ENCODE measurements at places on chromosomes 16 and 17.
A peak's percentile ranks its signal among the peaks of the same experiment; 100 is the strongest.

DNA sequence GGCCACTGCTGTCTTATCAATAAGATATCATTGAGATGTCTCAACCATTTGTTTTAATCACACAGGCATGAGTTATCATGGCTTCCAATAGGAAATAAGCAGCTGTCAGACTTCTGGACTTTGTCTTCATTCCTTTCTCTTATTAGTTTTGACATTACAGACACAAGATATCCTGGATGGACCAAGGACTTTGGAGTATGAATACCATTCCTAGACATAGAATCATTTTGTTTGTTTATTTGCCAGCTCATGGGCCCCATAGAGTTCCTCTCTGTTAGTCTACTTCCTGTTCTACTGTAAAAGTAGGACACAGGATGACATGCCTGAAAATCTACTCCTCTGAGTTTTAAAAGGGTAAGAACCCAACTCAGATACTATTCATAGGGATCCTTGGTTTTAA is 77.7 kb upstream of the KCNJ16 start:
- H3K27ac ChIP-seq: no peak overlapping the region
- no peaks in the 10 kb centered on the region for H3K36me3 ChIP-seq
- H3K4me1 ChIP-seq: no peaks in the 10 kb centered on the region

- DNase-seq: no peak
- no peaks in the 10 kb centered on the region for H3K36me3 ChIP-seq
- H3K4me1 ChIP-seq: no peaks in the 10 kb centered on the region
- no peaks in the 10 kb centered on the region for H3K27me3 ChIP-seq
Measured at GRCh38 chr17:10211666-10212065, 13.3 kb upstream of the GAS7 start.

DNA sequence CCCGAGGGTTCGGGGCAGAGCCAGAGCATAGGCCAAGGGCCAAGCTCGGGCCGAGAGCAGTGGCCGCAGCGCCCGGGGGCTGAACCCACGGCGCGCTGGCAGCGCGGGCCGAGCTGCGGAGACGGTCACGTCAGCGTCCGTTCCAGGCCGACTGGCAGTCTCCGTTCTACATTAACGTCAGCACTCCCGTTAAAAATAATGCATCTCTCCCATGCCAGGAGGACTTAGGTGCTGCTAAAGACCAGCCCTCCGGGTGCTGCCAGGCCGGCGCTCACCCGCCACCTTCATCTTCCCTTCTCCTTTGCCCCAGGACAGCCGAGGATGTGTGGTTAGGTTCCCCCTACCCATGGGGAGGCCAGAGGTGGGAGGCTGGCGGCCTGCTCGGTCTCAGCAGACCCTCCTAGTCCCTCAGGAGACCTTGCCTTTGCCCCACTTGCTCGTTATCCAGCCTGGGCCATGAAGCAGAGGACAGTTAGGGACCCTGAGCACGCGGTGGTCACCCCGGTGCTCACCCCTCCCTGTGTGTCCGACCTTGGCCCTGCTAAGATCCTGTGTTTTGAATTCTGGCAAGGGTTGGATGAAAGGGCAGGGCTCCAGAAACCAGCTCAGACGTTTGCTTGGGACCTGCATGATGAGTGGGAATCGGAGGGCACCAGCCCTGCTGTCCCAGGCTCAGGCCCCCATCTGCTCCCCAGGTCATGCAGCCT is 572 bp downstream of the MPG start:
- peaks cover 56% of the 10 kb centered on the region for H3K4me1 ChIP-seq
- H3K27me3 ChIP-seq: no peaks in the 10 kb centered on the region
- H3K27ac ChIP-seq: peak overlapping the region; percentile 70
- peaks cover 2% of the 10 kb centered on the region for H3K36me3 ChIP-seq
- H3K4me3 ChIP-seq: peak overlapping the region; percentile 69

DNA sequence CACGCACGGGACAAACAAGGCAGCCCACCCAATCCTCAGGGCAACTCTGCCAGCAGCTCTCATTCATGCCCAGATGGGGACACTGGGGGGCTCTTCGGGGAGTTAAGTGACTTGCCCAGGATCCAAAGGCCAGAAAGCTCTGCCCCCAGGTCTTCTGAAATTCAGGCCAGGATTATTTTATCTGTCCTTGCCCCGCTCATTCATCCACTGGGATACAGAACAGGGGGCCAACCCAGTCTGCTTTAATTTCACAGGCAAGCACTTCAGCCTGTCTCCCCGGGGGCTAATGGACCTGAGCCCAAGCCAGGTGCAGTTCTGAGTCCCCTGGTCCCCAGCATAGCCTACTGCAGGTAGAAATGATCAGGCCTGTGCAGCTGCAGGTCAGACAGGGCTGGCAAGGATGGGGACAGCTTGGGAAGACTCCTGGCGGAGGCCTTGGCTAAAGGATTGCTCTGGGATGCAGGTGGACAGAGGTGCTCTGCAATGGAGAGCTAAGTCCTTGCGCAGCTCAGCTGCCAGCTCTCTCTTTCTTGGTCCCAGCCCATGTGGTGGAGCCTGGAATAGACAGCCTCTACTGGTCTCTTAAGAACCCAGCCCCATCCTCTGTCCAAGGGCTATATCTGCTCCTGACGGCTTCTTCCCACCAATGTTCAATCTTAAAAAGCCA is 766 bp upstream of the B3GNT9 start:
- peaks cover 2% of the 10 kb centered on the region for H3K36me3 ChIP-seq
- no peak overlapping the region for H3K4me3 ChIP-seq
- no peak overlapping the region for H3K27ac ChIP-seq
- peaks cover 25% of the 10 kb centered on the region for H3K27me3 ChIP-seq
- H3K4me1 ChIP-seq: peaks cover 6% of the 10 kb centered on the region
- no peak for DNase-seq

- no peak overlapping the region for H3K4me3 ChIP-seq
- no peaks in the 10 kb centered on the region for H3K36me3 ChIP-seq
- H3K27me3 ChIP-seq: peaks cover 3% of the 10 kb centered on the region
Measured at GRCh38 chr17:51346218-51346982, 86.1 kb downstream of the UTP18 start.

- H3K27ac ChIP-seq: no peak overlapping the region
- H3K4me3 ChIP-seq: no peak overlapping the region
- no peaks in the 10 kb centered on the region for H3K36me3 ChIP-seq
- no peak for DNase-seq
Measured at GRCh38 chr16:53713403-53714204, 9.6 kb downstream of the FTO start.

- H3K27me3 ChIP-seq: no peaks in the 10 kb centered on the region
- H3K4me1 ChIP-seq: no peaks in the 10 kb centered on the region
- no peak for DNase-seq
- no peaks in the 10 kb centered on the region for H3K36me3 ChIP-seq
Measured at GRCh38 chr17:74808714-74809430, 32.7 kb upstream of the NAT9 start.

DNA sequence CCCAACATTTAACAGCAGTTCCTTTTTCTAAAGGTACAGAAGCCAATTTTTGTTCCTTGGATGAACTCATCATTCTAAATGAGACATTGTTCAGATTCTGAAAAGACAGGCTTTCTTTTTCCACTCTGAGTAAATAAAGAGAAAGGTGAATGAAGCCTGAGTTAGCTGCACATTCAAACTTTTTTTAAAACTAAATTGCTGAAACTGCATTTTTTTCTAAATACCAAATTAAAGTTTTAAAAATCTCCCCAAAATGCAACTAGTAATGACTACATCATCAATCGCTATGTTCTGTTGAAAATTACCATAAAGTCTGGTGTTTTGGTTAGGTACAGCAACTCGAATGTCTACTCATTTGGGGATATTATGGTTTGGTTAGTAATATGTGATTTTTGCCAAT is 9.8 kb downstream of the SCO1 start:
- H3K4me3 ChIP-seq: no peak overlapping the region
- no peaks in the 10 kb centered on the region for H3K4me1 ChIP-seq
- no peaks in the 10 kb centered on the region for H3K27me3 ChIP-seq
- no peak for DNase-seq
- peaks cover 42% of the 10 kb centered on the region for H3K36me3 ChIP-seq

DNA sequence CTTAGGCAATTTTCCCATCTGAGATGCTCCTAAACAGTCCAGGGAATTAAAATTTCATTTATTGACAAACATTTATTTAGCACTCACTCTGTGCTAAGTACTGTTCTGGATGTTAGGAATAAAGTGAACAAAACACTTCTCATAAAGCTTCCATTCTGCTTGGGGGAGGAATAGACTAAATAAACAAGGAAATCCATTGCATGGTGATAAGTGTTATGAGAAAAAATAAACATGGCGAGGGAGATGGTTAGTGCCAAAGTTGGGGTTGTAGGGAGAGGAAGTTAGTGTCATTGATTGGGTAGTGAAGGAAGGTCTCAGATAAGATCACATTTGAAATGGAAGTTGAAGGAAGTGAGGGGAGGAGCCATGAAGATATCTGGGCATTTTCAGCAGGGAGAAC is 72.2 kb upstream of the CES5A start:
- H3K4me3 ChIP-seq: no peak overlapping the region
- no peak overlapping the region for H3K27ac ChIP-seq
- DNase-seq: no peak
- H3K4me1 ChIP-seq: no peaks in the 10 kb centered on the region
- H3K27me3 ChIP-seq: peaks cover 4% of the 10 kb centered on the region

GRCh38 chr17:80927791-80928216 is 63.8 kb upstream of the CHMP6 start:
- H3K4me1 ChIP-seq: peaks cover 19% of the 10 kb centered on the region
- H3K27me3 ChIP-seq: no peaks in the 10 kb centered on the region
- H3K4me3 ChIP-seq: peak overlapping the region; percentile 4
- no peaks in the 10 kb centered on the region for H3K36me3 ChIP-seq
- DNase-seq: peak; percentile 37

DNA sequence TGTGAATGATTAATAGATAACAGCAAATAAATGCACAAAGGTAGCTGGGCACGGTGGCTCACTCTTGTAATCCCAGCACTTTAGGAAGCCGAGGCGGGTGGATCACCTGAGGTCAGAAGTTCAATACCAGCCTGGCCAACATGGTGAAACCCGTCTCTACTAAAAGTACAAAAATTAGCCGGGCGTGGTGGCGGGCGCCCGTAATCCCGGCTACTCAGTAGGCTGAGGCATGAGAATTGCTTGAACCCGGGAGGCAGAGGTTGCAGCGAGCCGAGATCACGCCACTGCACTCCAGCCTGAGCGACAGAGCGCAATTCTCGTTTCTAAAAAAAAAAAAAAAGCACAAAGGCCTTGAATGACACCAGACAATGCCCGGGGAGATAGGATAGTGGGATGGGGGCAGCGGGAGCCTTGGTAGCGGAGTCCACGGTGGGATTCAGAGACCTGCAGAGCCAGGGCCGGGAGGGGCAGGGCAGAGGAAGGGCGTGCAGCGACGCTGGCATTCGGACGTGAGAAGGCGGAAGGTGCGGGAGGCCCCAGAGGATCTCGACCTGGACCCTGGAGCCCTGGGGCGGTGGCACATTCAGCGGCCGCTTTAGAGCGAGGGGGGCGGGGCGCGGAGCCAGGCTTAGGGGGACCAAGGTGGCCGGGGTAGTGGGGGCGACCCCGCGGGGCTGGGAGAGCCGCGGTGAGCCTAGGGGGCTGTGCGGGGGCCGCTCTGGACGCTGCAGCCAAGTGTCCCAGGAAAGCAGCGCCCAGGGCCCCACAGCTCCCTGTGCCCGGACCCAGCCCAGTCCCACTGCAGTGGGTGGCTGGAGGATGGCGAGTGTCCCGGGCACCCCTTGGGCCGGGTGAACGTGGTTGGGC is 999 bp upstream of the FLYWCH2 start:
- no peaks in the 10 kb centered on the region for H3K27me3 ChIP-seq
- no peaks in the 10 kb centered on the region for H3K36me3 ChIP-seq
- peak overlapping the region; percentile 70 for H3K4me3 ChIP-seq
- peaks cover 6% of the 10 kb centered on the region for H3K4me1 ChIP-seq
- peak overlapping the region; percentile 81 for H3K27ac ChIP-seq
- no peak for DNase-seq

- H3K27me3 ChIP-seq: peaks cover 20% of the 10 kb centered on the region
- H3K36me3 ChIP-seq: no peaks in the 10 kb centered on the region
- DNase-seq: peak; percentile 10
- peaks cover 37% of the 10 kb centered on the region for H3K4me1 ChIP-seq
Measured at GRCh38 chr17:38701504-38702165, 3.4 kb upstream of the MLLT6 start.

- H3K27ac ChIP-seq: no peak overlapping the region
- no peaks in the 10 kb centered on the region for H3K27me3 ChIP-seq
- no peak overlapping the region for H3K4me3 ChIP-seq
- no peak for DNase-seq
- peaks cover 21% of the 10 kb centered on the region for H3K36me3 ChIP-seq
- peaks cover 29% of the 10 kb centered on the region for H3K4me1 ChIP-seq
Measured at GRCh38 chr16:4664538-4665418, 28.6 kb upstream of the NUDT16L1 start.

DNA sequence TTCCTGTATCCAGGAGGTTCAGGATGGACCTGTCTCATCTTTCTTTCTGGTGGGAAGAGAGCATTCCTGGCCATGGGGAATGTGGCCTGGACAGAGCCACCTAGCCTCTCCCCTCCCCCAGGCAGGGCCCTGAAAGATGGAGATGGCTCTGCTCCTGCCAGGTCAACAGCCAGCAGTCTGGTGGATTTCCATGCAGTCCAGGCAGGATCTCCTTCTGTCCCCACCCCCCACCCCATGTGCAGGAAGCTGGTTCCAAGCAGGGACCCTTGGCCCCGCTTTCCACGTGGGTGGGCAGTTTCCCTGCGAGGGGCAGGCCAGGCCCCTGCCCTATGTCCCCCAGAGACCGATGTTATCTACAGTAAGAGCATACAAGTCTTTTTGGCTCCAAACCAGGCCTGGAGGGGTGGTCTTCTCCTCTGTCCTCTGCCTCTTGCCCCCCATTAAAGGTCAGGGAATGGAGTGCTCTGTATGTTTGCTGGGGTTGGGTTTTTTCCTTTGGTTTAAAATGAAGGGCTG is 240.5 kb downstream of the SEC14L1 start:
- H3K27me3 ChIP-seq: no peaks in the 10 kb centered on the region
- H3K36me3 ChIP-seq: no peaks in the 10 kb centered on the region
- no peak overlapping the region for H3K27ac ChIP-seq
- H3K4me3 ChIP-seq: no peak overlapping the region
- no peak for DNase-seq

GRCh38 chr16:88878967-88879787 is 12.7 kb upstream of the PABPN1L start:
- peaks cover 7% of the 10 kb centered on the region for H3K27me3 ChIP-seq
- no peaks in the 10 kb centered on the region for H3K4me1 ChIP-seq
- H3K36me3 ChIP-seq: no peaks in the 10 kb centered on the region

GRCh38 chr17:1933875-1934715 is 91.0 kb downstream of the RTN4RL1 start:
- no peaks in the 10 kb centered on the region for H3K36me3 ChIP-seq
- no peak for DNase-seq

DNA sequence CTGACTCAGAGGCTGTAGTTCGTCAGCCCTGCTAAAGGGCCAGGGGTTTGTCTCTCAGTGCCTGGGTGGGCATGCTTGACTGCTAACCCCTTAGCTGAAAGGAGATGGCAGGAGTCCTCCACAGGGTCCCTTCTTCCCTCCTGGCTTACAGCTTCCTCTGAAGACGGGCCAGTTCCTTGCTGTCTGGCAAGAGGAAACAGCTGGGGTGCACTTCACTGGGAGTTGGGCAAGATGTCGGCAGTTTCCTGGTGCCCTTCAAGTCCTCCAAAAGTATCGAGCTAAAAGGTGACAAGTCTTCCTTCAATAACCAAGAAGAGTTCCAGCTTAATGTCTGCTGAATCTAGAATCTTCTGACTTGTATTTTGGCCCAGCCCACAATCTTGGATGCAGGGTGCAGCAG is 23.4 kb downstream of the NUP85 start:
- H3K4me3 ChIP-seq: no peak overlapping the region
- no peak overlapping the region for H3K27ac ChIP-seq
- no peaks in the 10 kb centered on the region for H3K4me1 ChIP-seq
- DNase-seq: no peak
- H3K27me3 ChIP-seq: no peaks in the 10 kb centered on the region
- H3K36me3 ChIP-seq: peaks cover 57% of the 10 kb centered on the region

GRCh38 chr16:3186946-3187690 is 886 bp upstream of the OR1F1 start:
- DNase-seq: no peak
- H3K36me3 ChIP-seq: no peaks in the 10 kb centered on the region

Measured in astrocyte (in vitro differentiated cells and primary cell).